Activated CD4-positive, alpha-beta T cell treated with anti-CD3 and anti-CD28 coated beads for 1 hour (primary cell): ENCODE measurements at places on chromosomes 16 and 17.

DNA sequence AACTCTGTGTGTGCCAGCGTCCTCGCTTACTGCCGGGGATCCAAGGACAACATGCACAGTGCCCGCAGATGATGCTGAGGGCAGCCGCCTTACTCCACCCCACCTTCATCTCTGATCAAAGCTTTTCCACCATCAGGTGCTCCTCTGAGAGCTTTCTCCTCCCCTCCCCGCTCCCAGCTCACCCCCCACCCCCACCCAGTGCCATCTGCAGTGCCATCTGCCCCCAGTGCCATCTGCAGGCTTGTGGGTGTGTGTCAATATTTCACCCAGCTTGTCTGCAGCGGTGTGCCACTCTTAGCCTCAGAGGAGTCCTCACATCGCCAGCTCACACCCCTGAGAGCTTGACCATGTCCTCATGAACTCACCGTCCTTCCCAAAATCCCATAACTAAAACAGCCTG is 98.2 kb upstream of the NOL11 start:
- no peak for DNase-seq

GRCh38 chr17:7716901-7717755 is at the start of gene DNAH2:
DNAH2 (plus strand) TSS chr17:7717744; CDS start chr17:7719735, 1,991 bp downstream.
- no peak for DNase-seq

- no peak for DNase-seq
These were observed 131.0 kb downstream of the MRTFB start for GRCh38 chr16:14202095-14202494.

DNA sequence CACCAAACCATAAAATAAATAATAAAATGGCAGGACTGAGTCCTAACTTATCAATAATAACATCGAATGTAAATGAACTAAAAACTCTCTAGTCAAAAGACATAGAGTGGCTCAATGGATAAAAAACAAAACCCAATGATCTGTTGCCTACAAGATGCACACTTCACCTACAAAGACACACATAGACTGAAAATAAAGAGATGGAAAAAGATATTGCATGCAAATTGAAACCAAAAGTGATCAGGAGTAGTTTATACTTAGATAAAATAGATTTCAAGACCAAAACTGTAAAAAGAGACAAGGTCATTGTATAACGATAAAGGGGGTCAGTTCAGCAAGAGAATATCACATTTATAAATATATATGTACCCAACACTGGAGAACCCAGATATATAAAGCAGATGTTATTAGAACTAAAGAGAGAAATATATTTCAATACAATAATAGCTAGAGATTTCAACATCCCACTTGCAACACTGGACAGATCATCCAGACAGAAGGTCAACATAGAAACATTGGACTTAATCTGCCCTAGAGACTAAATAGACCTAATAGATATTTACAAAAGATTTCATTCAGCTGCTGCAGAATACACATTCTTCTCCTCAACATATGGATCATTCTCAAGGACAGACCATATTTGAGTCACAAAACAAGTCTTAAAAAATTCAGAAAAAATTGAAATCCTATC is 29.8 kb downstream of the SLC47A2 start:
- no peak for DNase-seq

- DNase-seq = no peak
These were observed 156.4 kb downstream of the CMIP start for GRCh38 chr16:81601008-81601428.

GRCh38 chr16:84532291-84532724 is 27.8 kb upstream of the MEAK7 start:
- DNase-seq = no peak

DNA sequence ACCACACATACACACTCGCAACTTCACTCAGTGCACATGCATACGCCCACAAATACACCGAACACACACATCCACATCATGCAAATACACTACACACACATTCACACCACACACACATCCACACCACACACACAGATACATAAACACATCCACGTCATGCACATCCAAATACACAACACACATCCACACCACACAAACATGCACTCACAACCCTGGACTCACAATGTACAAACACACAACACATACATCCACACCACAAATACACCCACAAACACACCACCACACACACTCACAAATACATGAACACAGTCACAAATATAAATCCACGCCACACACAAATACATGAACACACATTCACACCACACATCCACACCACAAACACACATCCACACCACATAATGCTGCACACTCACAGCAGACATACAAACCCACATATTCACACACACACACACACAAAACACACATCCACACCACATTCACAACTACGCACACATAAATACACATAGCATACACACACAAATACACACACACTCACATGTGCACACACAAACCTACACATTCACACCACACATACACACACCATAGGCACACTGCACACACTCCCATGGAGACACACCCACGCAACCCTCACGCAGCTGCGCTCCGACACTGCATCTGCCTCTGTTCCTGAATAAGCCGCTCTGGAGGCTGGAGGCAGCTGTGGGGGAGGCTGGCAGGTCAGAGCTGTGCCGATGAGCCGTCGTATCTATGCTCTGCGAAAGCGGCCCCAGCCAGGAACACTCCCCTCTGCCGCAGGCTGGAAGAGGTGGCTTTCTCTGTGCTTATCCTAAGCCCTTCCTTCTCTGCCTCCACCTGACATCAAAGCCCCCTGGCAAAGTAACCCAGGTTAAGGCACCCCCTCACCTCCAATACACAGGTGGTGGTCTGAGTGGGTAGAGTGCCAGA is 141.8 kb downstream of the GRIN2A start:
- DNase-seq = no peak

DNA sequence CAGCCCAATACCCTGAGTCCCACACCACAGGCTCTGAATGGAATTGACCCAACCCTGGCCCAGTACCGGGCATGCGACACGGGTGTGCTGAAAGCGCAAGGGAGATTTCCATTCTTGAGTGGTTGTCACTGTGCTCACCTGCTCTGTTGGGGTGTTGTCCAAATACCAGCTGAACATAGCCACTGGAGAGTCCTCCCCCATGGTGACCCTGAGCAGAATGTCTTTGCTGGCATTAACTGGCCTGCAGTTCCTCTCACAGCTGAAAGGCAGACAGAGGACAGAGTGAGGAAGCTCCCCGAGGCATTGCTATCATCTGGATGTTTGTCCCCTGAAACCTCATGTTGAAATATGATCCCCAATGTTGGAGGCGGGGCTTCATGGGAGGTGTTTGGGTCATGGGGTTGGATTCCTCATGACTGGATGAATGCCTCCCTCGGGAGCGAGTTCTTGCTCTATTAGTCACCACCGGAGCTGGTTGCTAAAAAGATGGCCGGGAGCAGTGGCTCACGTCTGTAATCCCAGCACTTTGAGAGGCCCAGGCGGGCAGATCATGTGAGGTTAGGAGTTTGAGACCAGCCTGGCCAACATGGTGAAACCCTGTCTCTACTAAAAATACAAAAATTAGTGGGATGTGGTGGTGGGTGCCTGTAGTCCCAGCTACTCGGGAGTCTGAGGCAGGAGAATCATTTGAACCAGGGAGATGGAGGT is 57.3 kb upstream of the BCO1 start:
- DNase-seq = no peak

- no peak for DNase-seq
These were observed 42.3 kb downstream of the ABR start for GRCh38 chr17:1137465-1137894.

DNA sequence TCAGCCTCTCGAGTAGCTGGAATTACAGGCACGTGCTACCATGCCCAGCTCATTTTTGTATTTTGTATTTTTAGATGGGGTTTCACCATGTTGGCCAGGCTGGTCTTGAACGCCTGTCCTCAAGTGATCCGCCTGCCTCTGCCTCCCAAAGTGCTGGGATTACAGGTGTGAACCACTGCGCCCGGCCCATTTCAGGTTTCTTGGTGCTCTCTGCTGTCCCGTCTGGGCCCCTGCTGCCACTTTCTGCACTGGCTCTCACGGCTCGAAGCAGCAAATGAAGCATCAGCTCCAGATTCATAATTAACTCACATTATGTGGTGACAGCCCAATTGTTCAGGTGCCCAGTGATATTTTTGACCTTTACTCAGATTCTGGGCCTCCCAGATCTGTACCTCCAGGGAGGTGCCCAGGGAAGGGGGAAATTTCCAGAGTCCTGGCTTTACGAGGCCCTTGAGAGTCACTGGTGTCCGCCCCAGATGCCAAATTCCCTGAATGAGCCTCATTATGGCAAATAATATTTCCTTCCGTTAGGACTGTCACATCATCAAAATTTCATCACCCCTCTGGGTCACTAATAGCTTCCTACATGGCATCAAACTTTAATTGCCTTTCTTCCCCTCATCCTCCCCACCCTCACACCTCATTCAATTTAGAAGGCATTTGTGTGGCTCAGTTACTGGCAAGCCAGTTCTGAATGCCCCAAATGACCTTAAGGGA is 9.0 kb downstream of the SDK2 start:
- no peak for DNase-seq

DNA sequence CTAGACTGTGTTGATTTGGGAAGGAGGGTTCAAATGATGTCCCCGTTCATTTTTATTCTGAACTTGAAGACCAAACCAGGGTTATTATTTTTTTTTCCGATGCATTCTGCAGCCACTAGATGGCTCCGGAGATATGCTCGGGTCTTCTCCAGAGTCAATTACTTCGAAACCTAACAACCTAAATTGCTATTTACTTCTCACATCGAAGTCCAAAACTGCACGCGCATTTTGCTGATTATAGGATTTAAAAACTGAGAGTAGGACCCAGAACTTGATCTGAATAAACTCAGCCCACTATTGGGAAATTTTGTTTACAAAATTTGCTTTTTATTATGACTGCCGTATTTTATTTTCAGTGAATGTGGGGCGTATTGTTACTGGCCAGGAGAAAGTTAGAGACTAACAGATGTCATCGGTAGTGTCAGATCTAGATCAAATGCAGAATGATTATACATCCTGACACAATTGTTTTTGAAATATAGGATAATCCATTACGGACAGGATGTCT is 263.8 kb downstream of the HS3ST3A1 start:
- no peak for DNase-seq

- DNase-seq = no peak
These were observed 59.2 kb downstream of the TEX14 start for GRCh38 chr17:58632324-58633314.

DNA sequence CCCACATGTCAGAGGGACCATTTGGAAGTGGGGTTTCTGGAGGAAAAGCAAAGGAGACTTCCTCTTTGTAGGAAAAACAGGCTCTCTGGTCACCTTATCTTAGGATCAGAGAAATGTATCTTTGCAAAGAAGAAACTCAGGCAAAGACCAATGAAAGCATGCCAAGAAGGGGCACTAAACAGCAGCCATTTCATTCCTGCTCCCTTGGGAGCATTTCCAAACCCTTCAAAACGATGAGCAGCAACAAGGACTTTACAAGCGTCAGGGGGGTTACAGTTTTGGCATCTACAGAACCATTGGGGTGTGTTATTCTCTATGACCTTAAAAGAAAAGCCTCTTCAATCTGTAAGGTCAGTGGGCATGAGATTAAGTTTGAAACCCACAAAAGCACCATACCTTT is 122.8 kb downstream of the SMG6 start:
- no peak for DNase-seq

DNA sequence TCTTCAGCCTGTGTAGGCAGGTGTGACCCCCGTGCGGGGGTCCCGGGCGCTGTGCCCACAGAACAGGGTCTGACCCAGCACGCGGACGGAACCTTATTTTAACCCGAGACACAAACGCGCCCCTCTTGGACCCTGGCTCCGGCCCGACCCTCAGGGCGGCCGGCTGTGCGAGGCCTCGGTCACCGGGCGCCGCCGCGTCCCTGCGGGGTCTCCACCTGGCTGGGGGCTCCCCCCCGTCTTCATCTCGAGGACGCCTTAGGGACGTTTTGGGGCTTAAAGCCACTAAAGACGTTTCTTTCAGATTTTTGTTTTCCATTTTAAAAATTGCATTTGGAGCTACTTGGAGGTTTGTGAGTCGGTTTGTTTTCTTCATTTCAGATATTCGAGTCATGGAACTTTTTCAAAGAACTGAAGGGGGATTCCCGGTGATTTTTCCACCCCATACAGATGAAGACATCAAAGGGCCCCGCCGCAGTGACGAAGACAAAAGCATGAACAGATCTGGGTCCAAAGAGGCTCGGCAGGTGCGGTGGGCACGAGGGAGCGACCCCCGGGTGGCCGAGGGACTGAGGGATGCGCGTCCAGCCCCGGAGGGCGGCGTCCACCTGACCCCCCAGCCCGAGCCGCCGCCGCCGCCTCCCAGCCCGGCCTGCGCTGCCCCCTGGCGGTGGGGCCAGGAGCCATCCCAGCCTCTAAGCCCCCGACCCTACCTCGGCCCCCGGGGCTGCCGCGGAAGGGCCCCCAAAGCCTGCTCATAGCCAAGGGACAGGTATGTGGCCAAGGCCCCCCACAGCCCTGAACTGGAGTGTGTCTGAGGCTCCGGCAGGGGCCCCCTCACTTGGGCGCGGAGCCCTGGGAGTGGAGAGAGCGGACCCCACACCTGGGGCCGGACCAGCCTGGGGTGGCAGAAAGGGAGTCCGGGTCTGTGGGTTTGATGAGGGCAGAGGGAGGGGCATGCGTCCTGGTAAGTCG is 3.8 kb upstream of the CD7 start:
- peak; percentile 79 for DNase-seq

- DNase-seq = no peak
These were observed 441.7 kb downstream of the CDH11 start for GRCh38 chr16:64679976-64680690.

DNA sequence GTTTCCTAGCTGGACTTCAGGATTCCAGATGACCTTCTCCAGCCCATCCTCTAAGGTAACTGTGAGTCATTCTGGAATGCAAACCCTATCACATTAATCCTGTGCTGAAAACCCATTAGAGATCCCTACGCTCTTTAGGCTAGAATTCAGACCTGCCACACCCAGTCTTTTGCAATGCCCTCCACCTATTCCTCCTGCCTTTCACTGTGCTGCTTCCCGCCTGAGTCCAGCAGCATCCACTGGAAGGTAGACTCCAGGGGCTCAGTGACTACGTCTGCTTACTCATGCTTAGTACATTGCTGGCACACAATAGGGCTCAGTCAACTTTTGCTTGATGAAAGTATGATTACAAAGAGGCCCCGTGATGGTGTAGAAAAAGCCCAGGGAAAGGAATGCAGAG is 121.1 kb downstream of the SPACA3 start:
- DNase-seq = no peak

DNA sequence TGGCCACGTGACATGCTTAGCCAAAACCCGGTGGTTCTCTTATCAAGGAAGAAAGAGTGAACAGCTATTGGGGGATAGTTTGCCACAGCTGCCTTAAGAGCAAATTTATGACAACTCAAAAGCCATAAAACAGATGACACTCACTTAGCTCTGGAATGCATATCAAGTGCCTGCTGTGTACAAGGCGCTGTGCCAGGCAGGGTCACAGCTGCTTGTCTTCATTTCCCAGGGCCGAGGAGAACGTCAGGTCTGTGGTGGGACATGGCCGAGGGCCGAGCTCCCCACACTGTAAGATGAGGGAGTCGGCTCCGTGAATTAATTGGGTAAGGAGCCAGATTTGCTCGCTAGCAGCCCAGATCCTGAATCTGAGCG is 14.0 kb downstream of the EEF2K start:
- no peak for DNase-seq
